AG04449 (cell line): ENCODE measurements at places on chromosomes 4 and X.

- DNase-seq: no peak
These were observed 35.9 kb downstream of the C4orf50 start for GRCh38 chr4:5982156-5982973.

DNA sequence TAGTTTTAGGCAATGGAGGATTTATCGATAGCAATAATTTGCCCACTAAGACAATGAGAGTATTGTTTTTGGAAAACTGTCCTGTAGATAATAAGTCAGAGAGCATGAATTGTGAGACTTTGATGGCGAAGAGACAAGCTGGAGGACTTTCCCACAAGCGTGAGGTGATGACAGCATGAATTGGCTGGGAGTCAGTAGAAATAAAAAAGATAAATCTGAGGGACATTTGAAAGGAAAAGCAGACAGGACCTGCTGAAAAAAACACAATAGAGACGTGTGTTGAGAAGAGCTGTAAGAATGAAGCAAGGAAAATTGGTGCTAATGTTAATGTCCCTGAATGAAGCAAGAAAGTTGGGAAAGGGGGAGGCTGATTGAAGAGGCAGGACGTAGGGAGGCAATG lies 233.5 kb downstream of the DCTD start:
- no peak for DNase-seq

GRCh38 chrX:71627588-71628404 lies 9.5 kb upstream of the CXCR3 start:
- no peak for DNase-seq

- no peak for DNase-seq
These were observed 852.9 kb downstream of the TECRL start for GRCh38 chr4:63556332-63556731.

GRCh38 chr4:179307297-179308136 lies 1865.3 kb upstream of the AGA start:
- no peak for DNase-seq

DNA sequence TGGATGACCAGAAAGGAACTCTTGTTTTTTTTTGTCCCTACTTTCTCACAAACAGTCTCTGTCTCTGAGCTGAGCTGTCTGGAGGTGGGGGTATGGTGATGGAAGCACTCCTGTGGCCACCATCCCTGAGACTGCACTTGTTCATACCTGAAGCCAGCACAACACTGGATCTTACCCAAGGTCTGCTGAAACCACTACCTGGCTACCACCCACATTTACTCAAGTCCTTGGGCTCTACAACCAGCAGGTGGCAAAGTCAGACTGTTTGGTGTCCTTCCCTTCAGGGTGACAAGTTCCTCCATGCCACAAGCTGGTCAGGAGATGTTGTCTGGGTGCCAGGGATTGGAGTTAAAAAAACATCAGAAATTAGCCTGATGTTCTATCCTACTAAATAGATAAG lies 89.7 kb downstream of the NEXMIF start:
- no peak for DNase-seq

DNA sequence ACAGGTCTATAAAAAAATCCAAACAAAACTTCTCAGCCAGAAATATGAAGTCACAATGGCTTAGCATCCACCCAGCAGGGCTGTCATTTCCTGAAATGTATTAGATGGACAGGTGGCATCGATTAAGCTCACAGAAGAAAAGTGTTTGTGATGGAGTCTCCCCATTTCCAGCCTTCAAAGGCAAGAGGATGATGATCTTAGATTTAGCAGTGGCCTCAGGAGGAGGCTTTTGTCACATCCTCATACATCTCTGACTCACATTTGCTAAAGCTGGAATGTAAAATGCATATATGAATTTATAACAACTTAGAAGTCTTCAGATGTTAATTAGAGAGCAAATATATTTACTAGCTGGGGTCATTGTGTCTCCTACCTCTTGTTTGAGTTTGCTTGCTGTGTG lies 441.9 kb downstream of the SPRY1 start:
- no peak for DNase-seq

DNA sequence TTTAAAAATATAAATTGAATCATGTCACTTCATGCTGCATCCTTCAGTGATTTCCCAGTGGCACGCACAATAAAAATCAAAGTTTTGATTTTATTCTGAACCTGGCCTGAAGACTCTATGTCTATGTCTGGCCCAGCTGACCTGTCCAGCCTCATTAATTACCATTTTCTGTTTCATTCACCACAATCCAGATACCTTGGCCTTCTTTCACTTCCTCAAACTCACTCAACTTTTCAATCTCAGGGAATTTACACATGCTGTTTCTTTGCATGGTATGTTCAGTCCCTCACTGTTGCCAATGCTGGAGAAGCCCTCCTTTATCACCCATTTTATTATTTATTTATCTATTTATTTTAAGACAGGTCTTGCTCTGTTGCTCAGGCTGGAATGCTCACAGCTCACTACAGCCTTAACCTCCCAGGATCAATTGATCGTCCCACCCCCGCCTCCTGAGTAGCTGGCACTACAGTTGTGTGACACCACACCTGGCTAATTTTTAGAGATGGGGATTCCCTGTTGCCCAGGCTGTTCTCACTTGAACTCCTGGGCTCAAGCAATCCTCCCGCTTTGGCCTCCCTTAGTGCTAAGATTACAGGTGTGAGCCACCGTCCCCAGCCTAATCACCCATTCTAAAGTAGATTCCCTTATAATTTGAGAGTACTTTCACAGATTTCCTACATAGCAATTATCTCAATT lies 43.1 kb downstream of the ZGRF1 start:
- DNase-seq: no peak
